ENCODE measurements at places on chromosomes 4 and X. TPM values are rescaled to one million over a fixed set of nuclear protein-coding genes. Genes with fewer than 3 reads are reported as not detected.

Gene LUZP4
- not detected for total RNA-seq

Gene ADRA2C
- 6.1 TPM for total RNA-seq

Gene TMEM35A
- 9.1 TPM for total RNA-seq

Gene RNF150
- 21.0 TPM for total RNA-seq

Gene SYN1
- 4.5 TPM for total RNA-seq

Gene TIGD4
- 3.9 TPM for total RNA-seq

Gene CENPVL1
- 1.3 TPM for total RNA-seq

Gene SPANXC
- not detected for total RNA-seq

Gene RTL5
- 23.0 TPM for total RNA-seq

Gene HSFX2
- total RNA-seq = not detected

Gene MAOA
- 0.45 TPM for total RNA-seq

Gene H2BW2
- total RNA-seq = 0.20 TPM

Gene BMX
- not detected for total RNA-seq

Gene BMPR1B
- 26.8 TPM for total RNA-seq

Gene PHEX
- 0.57 TPM for total RNA-seq

Gene HEPH
- total RNA-seq = 12.2 TPM

Gene SPIN2A
- total RNA-seq = 0.98 TPM

Gene ENPEP
- total RNA-seq = 4.5 TPM

Gene ATP6AP2
- total RNA-seq = 46.7 TPM

Gene MAGED4
- total RNA-seq = 143 TPM

Gene ESX1
- total RNA-seq = not detected

Gene PDGFRA
- 2.1 TPM for total RNA-seq

Gene CT83
- total RNA-seq = not detected

Gene KLHL13
- total RNA-seq = 13.2 TPM

Gene EXOC1L
- total RNA-seq = not detected

Gene LANCL3
- 0.05 TPM for total RNA-seq

Gene TMPRSS11D
- total RNA-seq = not detected

Gene ABLIM2
- 3.8 TPM for total RNA-seq

Gene NCAPG
- total RNA-seq = 79.6 TPM

Gene CCDC160
- 9.1 TPM for total RNA-seq

Gene CLIC2
- 2.2 TPM for total RNA-seq

Gene ITM2A
- 0.93 TPM for total RNA-seq

Gene NDNF
- total RNA-seq = 23.9 TPM

Gene MSX1
- 2.2 TPM for total RNA-seq

Gene MAGED4B
- total RNA-seq = 175 TPM

Gene PHKA1
- 10.1 TPM for total RNA-seq

Gene DGAT2L6
- total RNA-seq = not detected

Gene TMPRSS11A
- not detected for total RNA-seq

Gene ETDB
- not detected for total RNA-seq

Gene MTNR1A
- total RNA-seq = 1.2 TPM

Gene HTRA3
- total RNA-seq = 3.4 TPM

Gene CDX4
- not detected for total RNA-seq

Gene TSPAN7
- total RNA-seq = 9.7 TPM

Gene MTTP
- total RNA-seq = 12.0 TPM

Gene GAB1
- 29.2 TPM for total RNA-seq

Gene KIAA1210
- not detected for total RNA-seq

Gene MAGEB2
- not detected for total RNA-seq

Gene RTL3
- not detected for total RNA-seq

Gene PLXNB3
- 16.2 TPM for total RNA-seq

Gene NEXMIF
- total RNA-seq = 1.9 TPM

Gene TMSB15A
- 233 TPM for total RNA-seq

Gene NDUFB11
- total RNA-seq = 113 TPM

Gene FGF2
- total RNA-seq = 14.6 TPM

Gene GAGE13
- total RNA-seq = not detected

Gene SYTL5
- not detected for total RNA-seq

Gene EDA
- 2.5 TPM for total RNA-seq

Gene HMX1
- total RNA-seq = 1.1 TPM

Gene CT55
- total RNA-seq = 0.14 TPM

Gene SPANXB1
- total RNA-seq = not detected

Data from neural crest cell (in vitro differentiated cells).